ENCODE measurements at places on chromosomes 1 and 21. TPM values are rescaled to one million over a fixed set of nuclear protein-coding genes. Genes with fewer than 3 reads are reported as not detected.

Gene GLIS1
- total RNA-seq, result not detected

Gene ERICH3
- not detected for total RNA-seq

Gene REN
- not detected for total RNA-seq

Gene RSPH1
- total RNA-seq, result 0.38 TPM

Gene LEMD1
- total RNA-seq, result 2.2 TPM

DNA sequence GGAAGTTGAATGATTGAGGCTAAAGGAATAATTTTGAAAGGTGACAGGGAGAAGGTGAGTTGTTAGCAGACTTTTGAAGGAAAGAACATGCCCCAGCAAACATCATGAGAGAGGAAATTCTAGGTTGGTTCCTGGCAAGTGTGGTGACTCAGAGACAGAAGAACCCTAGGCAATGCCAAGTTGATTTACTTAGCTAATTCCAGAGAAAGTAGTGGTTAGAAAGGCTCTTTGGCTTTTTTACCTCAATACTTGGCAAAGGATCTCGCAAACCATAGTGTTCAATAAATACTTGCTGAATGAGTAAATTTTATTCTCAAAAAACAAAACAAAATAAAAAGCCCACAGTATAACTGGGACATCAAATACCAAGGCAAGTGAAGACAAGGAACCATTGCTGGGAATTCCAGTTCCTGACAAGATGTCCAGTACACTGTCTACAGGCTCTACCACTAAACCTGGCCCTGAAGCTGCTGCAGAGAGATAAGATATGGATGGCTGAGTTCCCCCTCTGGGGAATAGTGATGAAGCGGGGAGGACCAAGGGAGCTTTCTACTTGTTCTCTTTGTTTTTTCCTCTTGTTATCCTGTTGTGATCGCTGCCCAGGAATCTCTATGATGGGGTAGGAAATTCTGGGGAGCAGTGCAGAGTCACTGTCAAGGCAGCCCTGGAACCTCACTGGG is 48.2 kb downstream of the IL12RB2 start:
- DNase-seq, result no peak

- DNase-seq, result no peak
These were observed 11.8 kb upstream of the INPP5B start for GRCh38 chr1:37958690-37959089.

DNA sequence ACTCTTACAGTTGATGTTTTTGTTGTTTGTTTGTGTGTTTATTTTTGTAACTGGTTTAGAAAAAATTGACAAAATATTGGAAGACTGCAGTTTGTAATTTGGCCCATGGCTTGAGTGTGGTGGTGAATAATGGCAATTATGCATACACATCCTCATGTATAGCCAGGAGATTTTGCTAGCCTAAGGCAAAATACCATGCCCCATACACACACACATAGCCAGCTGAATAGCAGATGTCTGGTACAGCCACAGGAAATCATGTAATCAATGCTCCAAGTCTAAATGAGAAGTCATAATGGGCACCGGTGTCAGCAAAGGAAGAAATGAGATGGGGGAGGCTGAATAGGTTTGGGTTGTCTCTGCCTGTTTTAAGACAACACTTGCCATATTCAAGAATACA is 135.2 kb upstream of the COA6 start:
- no peak for DNase-seq

DNA sequence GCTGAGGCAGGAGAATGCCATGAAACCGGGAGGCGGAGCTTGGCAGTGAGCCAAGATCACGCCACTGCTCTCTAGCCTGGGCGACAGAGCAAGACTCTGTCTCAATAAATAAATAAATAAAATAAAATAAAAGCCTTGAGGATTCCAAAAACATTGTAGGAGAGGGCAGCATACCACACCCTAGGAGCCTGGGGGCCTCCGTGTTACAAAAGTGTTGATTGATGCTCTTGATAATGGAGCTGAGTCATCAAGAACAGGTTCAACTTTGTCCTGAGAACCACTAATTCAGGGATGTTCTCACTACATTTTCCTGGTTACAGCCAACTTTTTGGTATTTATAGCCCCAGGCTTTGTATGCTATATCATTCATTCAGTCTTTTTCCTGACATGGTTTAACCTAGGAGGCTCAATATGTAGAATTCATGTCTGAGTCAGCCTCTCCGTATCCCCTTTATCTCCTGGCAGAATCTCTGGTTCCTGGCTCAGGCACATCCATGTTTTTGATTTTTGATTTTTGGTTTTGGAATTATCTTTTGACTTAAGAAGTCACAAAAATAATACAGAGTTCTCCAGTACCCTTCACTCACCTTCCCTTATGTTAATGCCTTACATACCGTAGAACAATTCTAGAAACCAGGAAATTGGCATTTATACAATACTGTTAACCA is 69.4 kb downstream of the LRRC8D start:
- DNase-seq, result no peak

DNA sequence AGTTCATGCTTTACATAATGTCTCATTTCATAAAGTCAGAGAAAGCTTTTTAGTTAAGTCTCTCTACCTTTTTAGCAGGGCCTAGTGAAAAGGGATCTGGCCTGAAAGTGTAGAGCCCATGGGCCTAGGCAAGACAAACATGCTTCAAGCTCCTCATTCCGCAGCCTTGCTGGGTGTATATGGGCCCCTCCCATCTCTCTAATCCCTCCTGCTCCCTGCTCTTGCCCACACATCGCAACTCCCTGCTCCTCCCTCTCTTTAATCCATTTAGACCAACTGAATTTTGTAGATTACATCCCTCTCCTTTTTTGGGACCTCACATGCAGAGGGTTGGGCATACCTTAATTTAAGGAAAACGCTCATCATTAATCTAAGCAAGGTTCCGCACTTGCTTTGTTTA is 42.3 kb upstream of the CCDC190 start:
- DNase-seq, result no peak

All from activated CD4-positive, alpha-beta memory T cell treated with anti-CD3 and anti-CD28 coated beads for 36 hours (primary cell).